ENCODE measurements at places on chromosomes 6 and 20.

- no peak for DNase-seq
These were observed 2.9 kb downstream of the TAF4 start for GRCh38 chr20:62062661-62063314.

DNA sequence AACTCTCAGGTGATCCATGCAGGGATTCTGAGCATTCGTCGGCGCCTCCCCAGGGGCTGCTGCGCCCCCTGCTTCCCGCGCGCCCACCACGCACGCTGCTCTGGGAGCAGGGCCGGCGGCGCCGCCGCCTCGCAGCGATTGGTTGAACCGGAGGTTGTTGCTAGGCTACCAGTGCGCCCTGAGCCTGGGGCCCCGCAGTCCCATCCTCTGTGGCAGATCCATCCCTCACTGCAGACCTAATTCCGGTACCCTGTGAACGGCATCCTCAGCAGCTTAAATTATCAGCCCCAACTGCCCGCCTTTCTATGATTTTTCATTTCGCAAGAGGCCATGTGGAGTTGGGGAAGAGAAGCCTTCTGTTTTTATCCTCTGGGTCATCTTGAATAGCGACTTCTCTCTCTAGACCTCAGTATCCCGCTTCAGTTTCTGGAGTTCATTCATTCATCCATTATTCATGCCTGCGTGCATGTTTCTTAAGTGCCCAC is 15.4 kb downstream of the PNPLA1 start:
- no peak for DNase-seq

DNA sequence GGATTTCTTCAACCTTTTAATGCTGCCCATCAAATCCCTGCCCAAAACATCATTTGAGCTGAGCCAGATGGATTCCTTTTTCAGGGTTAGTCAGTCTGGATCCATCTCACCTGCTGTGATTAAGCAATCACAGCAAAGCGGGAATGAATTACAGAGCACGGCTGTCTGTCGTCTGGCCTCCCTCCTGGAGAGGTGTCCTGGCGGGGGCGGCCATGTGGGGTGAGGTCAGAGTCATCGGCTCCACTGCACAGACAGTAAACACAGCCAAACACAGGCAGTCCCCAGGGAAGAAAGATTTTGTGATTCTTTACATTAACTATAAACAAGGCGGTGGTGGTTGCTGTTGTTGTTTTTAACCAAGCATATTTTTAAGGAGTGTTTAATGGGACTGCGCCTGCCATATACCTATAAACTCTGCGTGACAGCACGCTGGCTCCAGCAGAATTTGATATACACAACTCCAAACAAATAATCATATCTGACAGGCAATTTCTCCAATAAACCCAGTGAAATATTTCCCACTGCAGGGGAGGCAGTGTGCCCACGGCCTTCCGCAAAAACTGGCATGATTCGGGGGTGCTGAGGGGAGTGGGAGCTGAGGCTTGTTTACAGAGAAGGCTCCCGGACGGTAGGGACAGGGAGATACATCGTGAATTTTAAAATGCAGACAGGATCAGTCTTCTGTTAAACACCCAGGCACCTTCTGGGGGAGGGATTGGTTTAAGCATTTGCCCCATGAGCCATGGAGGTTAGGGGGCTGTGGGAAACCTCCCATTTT is 232.0 kb upstream of the PMEPA1 start:
- DNase-seq = no peak

GRCh38 chr6:126380072-126380583 is 40.2 kb downstream of the CENPW start:
- no peak for DNase-seq

- DNase-seq = no peak
These were observed 58.0 kb upstream of the FRMD1 start for GRCh38 chr6:168137024-168137423.

- no peak for DNase-seq
These were observed 12.6 kb upstream of the MUC21 start for GRCh38 chr6:30970946-30971345.

DNA sequence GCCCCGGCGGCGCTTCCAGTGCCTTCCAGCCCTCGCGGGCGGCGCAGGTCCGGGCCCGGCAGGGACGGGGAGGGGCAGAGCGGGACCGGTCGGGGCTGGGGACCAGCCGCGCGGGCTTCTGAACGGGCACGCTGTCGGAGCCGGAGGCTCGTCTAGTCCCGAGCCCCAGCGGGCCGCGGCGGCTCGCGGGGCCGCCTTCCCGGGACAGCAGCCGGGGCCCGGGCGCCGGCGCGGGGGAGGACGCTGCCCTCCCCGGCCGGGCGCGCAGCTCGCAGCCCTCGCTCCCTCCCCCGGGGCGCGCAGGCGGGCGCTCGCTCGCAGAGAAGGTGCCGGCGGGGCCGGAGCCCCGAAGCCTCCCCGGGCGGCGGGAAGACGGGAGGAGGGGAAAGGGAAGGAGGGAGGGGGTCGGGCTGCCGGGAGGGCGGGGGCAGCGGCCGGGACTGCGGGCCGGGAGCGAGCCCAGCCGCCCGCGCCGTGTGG is 696 bp upstream of the SIRPA start:
- peak; percentile 66 for DNase-seq

DNA sequence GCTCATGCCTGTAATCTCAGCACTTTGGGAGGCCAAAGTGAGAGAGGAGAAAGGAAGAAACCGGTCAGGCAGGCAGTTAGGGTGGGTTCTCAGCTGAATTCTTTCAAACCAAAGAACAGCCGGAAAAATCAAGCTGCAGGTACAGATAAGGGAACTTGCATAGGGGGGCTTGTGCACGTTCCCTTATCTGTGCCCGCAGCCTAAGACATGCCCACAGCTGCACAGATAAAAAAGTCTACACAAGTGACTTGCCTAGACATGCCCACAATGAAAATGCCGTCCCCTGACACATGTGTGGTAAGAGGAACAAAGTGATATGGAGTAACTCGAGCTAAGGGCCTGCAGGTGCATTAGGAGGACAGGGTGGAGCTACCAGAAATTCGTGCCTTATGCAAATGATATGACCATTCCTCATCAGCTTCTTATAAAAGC is 175.8 kb upstream of the SALL4 start:
- DNase-seq = no peak

- no peak for DNase-seq
These were observed 58.5 kb upstream of the CCN6 start for GRCh38 chr6:111995404-111995803.

DNA sequence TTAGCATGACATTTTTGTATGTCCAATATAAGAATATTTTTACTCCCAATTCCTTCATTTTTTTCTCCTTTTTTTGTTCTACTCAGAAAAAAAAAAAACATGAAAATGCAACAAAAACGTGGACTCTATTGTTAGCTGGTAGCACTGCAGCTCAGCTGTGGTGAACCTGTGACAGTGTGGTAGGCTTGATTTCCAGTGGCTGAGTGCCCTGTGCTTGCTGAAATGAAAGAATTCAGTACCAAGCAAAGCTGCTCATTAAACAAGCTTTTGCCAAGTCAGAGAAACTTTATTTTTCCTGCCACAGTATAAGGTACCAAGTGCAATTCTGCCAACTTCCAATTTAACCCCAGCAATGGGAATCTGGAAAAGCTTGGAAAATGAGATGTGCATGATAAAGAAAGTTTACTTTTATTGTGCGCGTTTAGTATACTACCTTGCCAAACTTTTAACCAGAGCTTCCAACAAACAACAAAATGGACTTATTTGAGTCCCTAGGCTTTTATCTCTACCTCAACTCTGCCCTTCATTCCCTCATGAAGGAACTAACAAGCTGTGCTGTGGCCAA is 215.2 kb downstream of the SLC35F1 start:
- DNase-seq = no peak

DNA sequence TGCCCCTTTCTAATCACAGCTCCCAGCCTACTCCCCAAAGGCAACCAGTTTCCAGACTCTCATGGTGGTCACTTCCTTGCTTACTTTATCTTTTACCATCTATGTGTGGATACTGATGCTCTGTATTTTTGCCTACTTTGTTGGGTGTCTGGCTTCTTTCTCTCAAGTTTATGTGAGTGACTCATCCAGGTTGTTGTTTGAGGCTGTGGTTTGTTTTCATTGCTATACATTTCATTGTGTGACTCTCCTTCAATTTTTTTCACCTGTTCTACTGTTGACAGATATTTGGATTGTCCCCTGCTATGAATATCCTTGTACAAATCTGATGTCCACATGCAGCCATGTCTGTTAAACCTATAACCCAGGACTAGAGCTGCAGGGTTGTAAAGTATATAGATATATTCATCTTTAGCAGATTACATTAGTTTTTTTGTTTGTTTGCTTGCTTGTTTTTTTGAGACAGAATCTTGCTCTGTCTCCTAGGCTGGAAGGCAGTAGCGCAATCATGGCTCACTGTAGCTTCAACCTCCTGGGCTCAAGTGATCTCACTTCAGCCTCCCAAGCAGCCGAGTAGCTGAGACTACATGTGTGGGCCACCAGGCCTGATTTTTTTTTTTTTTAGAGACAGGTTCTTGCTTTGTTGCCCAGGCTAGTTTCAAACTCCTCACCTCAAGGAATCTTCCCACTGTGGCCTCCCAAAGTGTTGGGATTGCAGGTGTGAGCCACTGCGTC is 72.9 kb upstream of the EEF1E1 start:
- no peak for DNase-seq

DNA sequence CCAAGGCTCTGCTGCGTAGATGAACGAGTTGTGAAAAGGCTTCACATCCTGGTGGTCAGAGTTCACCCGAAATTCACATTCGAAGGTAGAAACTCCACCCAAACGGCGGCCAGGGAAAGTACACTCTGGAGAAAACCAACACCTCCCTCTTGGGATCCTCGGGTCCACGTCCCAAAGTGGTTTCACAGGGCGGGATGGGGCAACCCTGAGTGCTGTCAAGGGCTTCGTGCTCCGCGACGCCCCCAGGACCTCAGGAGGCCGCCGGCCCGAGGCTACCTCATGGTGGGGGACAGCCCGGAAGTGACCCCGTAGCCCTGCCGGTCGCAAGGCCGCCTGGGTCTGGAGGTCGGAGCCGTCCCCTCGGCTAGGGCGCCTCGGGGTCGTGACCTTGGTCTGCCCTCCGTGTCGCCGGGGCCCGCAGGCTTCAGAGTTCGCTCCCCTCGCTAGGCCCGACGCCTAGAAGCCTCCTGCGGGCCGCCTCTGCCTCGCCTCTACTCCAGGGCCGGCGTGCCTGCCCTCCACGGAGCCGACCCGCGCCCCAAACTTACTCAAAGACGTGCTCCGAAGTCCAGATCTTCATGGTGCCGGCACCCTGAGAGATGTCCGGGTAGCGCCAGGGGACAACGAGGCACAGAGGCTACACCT is at the start of gene PRELID3B:
TSS of gene PRELID3B (minus strand) at position 636 of the 645 bp plus-strand sequence. CDS start at position 580, 56 bp downstream.
- no peak for DNase-seq

- no peak for DNase-seq
These were observed 347.9 kb downstream of the RFPL4B start for GRCh38 chr6:112695001-112695400.
